ENCODE measurements at places on chromosomes 7 and 10.

GRCh38 chr7:128883622-128884448, 21.2 kb downstream of the ATP6V1F start:
- DNase-seq = peak; percentile 94

- DNase-seq = no peak
Measured at GRCh38 chr10:78604286-78604685, 464.5 kb upstream of the ZMIZ1 start.

- DNase-seq = no peak
Measured at GRCh38 chr10:88092265-88092664, 228.8 kb downstream of the PTEN start.

DNA sequence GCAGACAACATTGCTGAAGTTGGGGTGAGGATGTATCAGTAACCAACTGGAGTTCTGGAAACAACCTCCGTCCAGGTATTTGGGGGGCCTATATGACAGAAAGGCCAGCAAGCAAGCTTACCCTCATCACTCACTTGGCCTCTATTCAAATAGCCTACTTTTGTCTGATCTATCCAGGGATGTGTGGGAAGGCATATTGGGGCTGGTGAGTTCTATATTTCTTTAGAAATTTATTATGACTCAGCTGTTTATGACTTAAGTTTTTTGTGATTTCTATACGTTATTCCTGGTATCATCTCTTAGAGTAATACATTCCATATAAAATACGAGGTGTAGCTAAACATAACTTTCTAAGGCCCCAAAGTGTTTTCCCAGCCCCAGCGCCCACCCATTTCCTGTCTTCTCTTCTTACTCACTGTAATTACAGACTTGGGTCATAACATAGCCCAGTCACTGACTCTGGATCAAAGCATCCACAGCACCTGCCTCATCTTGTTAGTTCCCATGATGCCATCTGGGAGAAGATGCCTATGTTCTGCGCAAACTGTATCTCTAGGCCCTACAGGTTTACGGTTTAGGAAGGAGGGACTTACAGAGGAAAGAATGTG, 18.1 kb downstream of the GARS1 start:
- no peak for DNase-seq

DNA sequence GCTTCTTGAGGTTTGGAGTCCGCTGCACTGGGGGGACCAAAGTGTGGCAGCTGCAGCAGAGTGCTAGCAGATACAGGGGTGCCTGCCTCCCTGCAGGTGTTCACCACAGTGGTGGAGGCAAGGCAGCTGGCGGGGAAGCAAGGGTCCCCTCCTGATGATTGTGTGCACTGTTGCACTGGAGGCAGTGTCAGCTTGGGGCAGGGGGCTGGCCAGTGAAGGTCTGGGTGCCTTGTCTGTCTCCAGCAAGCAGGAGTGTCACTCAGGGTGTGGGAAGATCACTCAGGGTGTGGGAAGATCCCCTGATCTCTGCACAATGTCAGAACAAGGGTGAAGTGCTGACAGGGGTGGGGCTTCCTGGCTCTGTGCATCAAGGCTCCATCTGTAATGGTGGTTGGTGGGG, 36.3 kb upstream of the PPP1R3A start:
- no peak for DNase-seq

- DNase-seq = no peak
Measured at GRCh38 chr7:46256870-46257661, 336.0 kb upstream of the IGFBP3 start.

DNA sequence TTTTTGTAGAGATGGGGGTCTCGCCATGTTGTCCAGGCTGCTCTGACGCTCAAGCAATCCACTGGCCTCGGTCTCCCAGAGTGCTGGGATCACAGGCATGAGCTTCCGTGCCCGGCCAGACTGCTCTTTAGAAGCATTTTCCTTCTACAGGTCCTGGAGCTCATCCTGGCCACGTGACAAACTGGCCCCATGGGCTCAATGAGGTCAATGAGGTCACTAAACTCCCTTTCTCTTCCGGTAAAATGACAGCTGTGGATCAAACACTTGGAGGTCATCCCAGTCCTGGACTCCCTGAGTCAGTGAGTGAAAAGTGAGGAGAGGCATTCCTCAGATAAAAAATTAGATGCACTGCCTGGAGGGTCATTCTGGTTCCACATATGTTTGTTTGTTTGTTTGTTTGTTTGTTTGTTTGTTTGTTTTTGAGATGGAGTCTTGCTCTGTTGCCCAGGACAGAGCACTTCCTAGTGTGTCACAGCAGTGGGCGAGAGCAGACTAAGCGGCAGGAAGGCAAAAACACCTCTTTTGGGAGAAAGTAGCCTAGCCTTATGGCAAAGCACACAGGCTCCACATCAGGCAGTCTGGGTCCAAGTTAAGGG, 134.9 kb downstream of the TNS3 start:
- no peak for DNase-seq

GRCh38 chr7:139993169-139993568, 69.6 kb downstream of the PARP12 start:
- no peak for DNase-seq

DNA sequence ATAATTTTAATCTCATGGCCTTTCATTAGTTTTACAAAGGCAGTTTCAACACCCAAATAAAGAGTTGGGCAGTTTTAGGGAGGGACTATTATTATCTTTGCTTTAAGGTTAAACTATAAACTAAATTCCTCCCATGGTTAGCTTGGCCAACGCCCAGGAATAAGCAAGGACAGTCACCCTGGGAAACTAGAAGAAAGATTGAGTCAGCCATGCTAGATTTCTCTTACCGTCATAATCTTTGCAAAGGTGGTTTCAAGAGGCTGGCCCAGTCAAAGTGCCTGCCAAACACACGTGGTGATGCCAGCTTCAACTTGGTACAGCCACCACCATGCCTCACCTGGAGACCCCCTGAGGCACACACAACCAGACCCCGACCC, 317.4 kb upstream of the SP8 start:
- no peak for DNase-seq

- no peak for DNase-seq
Measured at GRCh38 chr7:65827366-65827765, 45.5 kb upstream of the VKORC1L1 start.

DNA sequence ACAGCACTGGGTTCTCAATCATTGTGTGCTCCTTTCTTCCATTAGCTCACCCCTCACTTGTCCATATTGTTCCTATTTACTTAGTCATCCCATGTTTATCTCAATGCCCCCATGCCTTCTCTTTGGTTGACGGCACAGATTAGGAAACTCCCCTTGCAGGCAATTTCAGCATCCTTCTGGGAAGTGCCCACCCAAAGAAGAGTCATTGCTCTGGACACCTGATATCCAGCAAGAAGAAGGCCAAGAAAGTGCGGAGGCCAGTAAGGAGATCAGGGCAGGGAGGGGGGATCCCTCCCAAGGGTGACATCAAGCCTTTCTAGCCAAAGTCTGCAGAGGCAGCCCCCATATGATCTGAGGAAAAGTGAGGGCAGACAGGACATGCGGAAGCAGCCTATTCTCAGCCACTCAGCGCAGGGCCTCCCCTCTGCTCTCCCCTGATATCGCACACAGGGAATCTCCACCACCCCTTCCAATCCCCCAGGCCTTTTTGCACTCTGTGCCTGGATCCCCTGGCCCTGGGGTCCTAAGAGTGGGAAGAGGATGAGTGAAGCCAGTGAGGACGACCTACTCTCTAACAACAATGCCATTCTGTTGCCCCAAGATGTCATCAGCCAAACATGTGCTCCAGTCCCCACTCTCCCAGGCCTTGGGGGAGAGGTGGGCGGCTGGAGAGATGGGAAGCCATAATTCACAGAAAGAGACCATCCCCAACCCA, 1.8 kb downstream of the TRPV6 start:
- DNase-seq = no peak

DNA sequence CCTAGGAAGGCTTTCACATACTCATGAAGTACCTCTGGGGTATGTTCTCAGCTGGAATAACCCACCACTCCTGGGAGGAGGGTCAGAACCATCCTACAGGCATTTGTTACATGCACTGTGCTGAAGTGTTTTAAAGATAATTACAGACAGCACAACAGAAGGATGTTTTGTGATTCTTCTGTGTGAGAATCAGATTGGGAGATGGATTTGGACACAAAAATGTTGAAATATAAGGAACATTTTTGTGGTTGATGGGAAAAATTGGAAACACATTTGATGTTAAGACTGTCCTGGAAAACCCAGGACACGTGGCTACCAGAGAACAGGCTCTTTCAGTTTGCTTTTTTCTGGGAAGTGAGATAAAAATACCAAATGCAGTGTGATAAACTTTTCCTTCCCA, 61.4 kb downstream of the BICC1 start:
- no peak for DNase-seq

DNA sequence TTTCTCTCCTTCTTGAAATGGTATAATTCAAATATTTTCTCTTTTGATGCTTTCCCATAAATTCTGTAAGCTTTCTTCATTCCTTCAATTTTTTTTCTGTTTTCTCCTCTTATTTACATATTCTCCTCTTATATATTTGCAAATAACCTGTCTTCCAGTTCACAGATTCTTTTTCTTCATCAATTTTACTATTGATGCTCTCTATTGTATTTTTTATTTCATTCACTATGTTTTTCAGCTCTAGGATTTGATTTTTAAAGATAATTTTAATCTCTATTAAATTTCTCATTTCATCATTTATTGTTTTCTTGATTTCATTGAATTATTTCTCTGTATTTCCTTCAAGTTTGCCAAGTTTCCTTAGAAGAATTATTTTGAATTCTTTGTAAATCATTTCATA, 54.0 kb upstream of the PRPS1L1 start:
- DNase-seq = no peak

DNA sequence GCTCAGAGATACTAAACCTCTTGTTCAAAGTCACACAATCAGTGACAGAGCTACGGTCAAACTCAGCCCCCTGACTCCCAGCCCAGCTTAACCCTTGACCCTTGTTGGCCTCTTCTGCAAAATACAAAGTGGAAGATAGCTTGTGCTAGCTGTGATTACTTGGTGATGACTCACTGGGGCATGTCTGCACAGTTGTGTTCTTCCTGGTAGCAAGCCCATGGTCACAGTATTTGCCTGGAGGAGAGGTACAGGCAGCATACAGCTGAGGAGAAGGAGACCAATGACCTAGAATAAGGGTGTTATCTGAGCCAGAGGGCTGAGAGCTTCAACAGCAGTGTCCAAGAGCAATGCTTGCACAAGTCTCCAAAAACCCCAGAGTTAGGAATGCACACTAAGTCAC, 5.7 kb upstream of the HSPA12A start:
- no peak for DNase-seq

GRCh38 chr10:13183625-13184024, 22.3 kb downstream of the MCM10 start:
- DNase-seq = no peak

- DNase-seq = peak; percentile 57
Measured at GRCh38 chr7:140674356-140674800, 1.6 kb downstream of the ADCK2 start.

DNA sequence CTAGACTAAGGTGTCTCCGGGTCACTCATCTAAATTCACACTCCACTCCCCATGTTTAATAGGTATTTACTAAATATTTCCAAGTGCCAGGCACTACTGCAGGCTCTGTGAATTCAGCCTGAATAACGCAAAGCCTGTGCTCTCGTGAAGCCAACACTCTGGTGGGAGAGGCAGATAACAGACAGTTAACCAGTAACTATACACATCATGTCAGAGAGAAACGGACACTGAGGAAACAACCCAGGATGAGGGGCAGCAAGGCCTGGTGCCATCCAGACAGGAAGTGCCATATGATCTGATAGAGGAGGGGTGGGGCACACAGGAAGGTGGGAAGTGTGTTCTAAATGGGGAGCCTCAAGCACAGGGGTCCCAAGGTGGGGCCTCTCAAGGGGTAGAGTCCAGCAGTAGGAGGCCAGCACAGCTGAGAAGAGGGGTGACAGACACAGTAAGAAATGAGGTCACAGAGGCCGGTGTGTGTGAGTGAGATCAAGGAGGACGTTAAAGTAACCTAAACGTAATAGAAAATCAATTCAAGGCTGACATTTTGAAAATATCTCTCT, 85.3 kb downstream of the LARP4B start:
- DNase-seq = no peak

GRCh38 chr7:130948822-130949221, 214.8 kb upstream of the KLF14 start:
- DNase-seq = no peak

DNA sequence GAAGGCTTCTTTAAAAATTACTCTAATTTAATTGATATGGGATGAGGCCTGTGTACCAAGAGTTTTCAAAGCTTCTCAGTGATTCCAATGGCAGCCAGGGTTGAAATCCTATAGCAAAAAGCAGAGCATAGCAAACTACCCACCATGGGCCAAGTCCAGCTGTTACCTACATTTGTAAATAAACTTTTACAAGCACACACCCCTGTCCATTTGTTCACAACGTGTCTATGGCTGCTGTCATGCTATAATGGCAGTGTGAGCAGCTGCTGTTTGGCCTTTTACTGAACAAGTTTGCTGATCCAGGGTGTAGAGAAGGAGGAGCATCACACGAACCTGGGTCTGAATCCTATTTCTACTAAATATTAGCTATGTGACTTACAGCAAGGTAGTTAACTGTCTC, 50.0 kb downstream of the NPY start:
- no peak for DNase-seq

DNA sequence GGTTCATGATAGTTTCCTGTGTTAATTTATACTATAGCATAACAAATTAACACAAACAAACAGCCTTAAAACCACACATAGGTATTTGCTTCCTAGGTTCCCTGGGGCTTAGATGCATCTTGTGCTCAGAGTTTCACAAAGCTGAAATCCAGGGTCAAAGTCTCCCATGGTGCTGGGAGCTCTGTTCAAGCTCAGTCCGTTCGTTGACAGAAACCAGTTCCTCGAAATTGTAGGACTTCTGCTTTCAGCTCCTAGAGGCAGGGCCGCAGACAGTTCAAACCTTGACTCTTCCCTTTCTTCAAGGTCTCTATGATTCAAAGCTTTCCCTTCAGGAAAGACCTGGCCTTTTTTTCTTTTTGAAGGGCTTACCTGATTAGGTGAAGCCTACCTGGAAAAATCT, 90.5 kb downstream of the VSTM2A start:
- DNase-seq = no peak

DNA sequence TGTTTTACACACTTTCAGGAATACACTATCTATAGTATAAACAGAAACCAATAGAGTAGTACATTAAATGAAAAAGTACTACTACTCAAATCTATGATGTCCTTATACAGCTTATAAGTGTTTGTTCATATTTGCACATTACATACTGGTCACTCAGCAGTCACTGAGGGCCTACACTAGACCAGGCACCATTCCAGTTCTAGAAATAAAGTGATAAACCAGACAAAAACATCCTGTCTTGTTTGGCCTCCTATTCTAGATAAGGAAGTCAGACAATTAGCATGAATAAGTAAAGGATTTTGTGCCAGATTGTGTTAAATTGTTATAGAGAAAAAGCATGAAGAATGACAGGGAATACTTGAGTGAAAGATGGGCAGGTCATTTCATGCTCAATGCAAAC, 219.0 kb downstream of the CRPPA start:
- no peak for DNase-seq

- DNase-seq = no peak
Measured at GRCh38 chr10:116104210-116104932, 168.6 kb downstream of the GFRA1 start.

- DNase-seq = no peak
Measured at GRCh38 chr10:97975598-97975997, 54.8 kb downstream of the CRTAC1 start.

- DNase-seq = peak; percentile 28
Measured at GRCh38 chr10:58152673-58153263, 114.9 kb downstream of the IPMK start.

GRCh38 chr10:105466521-105466920, 825.4 kb downstream of the SORCS3 start:
- DNase-seq = no peak

All from GM13977 (cell line).